ENCODE measurements at places on chromosomes 16 and 17.

- H3K27me3 ChIP-seq: no peaks in the 10 kb centered on the region
- no peak overlapping the region for H3K27ac ChIP-seq
- no peak overlapping the region for H3K4me3 ChIP-seq
- H3K36me3 ChIP-seq: no peaks in the 10 kb centered on the region
- DNase-seq: no peak
Observed at GRCh38 chr17:49640556-49640955, 37.3 kb downstream of the SPOP start.

DNA sequence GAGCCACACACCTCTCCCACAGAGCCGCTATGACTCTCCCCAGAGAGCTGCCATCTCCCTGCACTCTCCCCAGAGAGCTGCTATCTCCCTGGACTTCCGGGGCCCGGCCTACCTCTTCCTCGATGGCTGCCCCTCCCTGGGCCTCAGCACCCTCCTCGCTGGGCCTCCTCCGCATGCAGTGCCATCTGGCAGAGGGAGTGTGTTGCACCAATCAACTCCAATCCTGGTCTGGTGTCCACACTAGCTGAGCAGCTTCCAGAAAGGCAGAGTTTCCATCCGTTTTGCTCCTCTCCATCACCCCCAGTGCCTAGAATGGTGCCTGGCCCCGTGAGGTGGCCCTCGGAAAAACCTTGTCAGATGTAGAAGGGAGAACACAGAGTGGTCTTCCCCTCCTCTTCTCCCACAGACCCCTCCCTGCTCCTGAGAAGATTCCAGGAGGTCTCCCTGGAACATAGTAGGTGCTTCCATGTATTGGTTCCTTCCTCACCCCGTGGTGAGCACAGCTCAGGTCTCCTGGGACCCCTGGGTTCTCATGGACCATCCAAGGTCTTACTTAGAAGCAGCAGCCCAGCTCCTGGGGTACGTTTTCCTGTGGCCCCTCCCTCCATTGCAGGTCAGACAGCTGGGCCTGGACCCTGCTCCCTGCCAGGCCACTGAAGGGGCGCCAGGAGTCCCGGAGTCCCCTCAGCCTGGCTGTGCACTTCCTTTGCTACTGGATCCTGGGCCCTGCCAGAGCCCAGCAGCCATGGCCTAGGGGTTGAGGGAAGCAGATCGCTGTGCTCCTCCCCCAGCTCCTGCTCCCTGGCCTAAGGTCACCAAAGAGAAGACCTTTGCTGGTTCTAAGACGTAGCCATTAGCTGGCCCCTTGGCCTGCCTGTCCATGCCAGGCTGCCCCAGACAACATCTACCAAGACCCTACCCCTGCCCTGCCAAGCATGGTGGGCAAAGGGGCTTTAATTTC is 233.8 kb upstream of the GSE1 start:
- H3K4me1 ChIP-seq: no peaks in the 10 kb centered on the region
- H3K4me3 ChIP-seq: no peak overlapping the region
- H3K27me3 ChIP-seq: no peaks in the 10 kb centered on the region
- H3K27ac ChIP-seq: no peak overlapping the region
- DNase-seq: no peak
- no peaks in the 10 kb centered on the region for H3K36me3 ChIP-seq

DNA sequence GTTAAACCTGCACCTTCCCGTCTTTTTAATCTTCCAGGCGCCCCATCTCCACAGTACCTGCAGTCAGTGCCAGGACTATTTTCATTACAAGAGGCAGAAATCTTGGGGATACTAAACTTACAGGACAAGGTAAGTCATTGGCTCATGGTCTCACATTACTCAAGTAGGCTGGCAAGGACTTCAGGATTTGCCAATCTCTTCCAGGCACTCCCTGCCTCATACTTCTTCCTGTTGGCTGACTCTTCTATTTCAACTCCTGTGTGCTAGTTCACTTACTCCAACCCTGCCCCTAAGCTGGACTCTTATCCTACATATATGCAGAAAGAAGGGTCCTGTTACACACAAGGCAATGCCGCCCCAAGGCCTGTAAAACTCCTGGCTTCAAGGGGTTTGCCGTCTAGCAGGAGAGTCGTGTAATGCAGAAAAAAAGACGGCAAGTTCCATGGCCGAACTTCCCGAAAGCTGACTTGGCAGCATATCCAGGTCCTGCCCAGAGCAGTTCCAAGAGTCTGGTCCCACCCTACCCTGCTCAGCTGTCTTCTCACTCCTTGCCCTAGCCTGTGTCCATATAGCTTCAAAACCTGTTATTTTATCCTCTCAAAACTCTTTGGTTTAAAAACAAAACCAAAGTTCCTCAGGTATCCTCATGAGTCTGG is 14.8 kb downstream of the ERN1 start:
- no peak for DNase-seq
- no peaks in the 10 kb centered on the region for H3K36me3 ChIP-seq
- no peak overlapping the region for H3K27ac ChIP-seq
- peaks cover 7% of the 10 kb centered on the region for H3K4me1 ChIP-seq
- no peaks in the 10 kb centered on the region for H3K27me3 ChIP-seq
- H3K4me3 ChIP-seq: no peak overlapping the region

DNA sequence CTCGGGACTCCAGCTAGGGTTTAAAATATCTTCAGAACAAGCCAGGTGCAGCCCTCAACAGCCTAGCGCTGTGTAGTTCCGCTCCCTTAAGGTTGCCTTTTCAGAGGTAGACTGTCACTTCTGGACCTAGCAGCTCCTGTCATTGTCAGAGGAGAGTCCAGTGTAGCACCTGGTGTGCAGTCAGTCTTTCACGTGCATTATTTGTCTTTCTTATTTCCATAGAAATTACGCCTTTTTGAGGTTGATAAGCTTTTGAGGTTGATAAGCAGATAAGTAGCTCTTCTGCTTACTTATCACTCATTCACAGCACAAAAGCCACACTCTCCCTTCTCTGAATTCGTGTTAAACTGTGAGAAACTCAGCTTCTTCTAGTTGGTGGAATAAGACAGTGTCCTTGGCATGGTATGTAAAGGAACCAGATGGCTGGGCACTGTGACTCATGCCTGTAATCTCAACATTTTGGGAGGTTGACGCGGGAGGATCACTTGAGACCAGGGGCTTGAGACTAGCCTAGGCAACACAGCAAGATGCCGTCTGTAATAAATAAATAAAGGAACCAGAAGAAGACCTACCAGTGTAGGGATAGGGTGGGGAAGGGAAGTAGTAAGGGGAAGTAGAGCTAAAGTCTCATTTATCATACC is 10.2 kb downstream of the EEF2K start:
- H3K27ac ChIP-seq: peak overlapping the region; percentile 50
- H3K36me3 ChIP-seq: no peaks in the 10 kb centered on the region
- no peak overlapping the region for H3K4me3 ChIP-seq
- H3K27me3 ChIP-seq: no peaks in the 10 kb centered on the region

- H3K4me1 ChIP-seq: peaks cover 16% of the 10 kb centered on the region
- H3K4me3 ChIP-seq: no peak overlapping the region
- H3K36me3 ChIP-seq: no peaks in the 10 kb centered on the region
Observed at GRCh38 chr17:66691644-66692420, 143.1 kb upstream of the CACNG5 start.

GRCh38 chr16:25771812-25772568 is 80.2 kb downstream of the HS3ST4 start:
- no peaks in the 10 kb centered on the region for H3K36me3 ChIP-seq
- no peak overlapping the region for H3K4me3 ChIP-seq
- no peak overlapping the region for H3K27ac ChIP-seq

DNA sequence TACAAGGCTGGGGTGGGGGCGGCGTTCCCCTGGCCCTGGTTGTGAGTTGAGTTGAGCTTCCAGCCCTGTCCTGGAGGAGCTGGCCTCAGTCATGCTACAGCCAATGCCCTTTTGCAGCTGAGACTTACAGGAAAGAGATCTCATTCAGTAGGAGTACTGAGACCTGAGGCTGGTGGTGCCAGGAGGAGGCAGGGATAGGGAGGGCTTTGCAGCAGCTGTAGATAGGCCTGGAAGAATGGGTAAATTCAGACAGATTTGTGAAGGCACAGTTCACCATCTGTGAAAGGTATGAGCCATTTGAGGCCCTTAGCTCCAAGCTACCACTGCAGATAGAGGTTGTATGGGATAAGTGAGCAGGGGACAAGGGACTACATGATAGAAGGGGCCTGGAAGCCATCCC is 5.6 kb downstream of the STX4 start:
- no peaks in the 10 kb centered on the region for H3K27me3 ChIP-seq
- no peak overlapping the region for H3K4me3 ChIP-seq
- 0 out of 2 replicates have a peak, but pooled peaks cover 9% of the 10 kb centered on the region for H3K4me1 ChIP-seq
- no peaks in the 10 kb centered on the region for H3K36me3 ChIP-seq
- no peak overlapping the region for H3K27ac ChIP-seq
- DNase-seq: no peak

GRCh38 chr17:61400717-61401388 is 1.2 kb downstream of the TBX2 start:
- no peak overlapping the region for H3K27ac ChIP-seq
- 0 out of 2 replicates have a peak overlapping the region, but pooled peaks have one; percentile 23 for H3K4me3 ChIP-seq
- H3K27me3 ChIP-seq: peaks cover 100% of the 10 kb centered on the region
- H3K4me1 ChIP-seq: peaks cover 21% of the 10 kb centered on the region
- DNase-seq: no peak
- no peaks in the 10 kb centered on the region for H3K36me3 ChIP-seq

GRCh38 chr16:26567356-26567755 is 499.4 kb upstream of the C16orf82 start:
- DNase-seq: no peak
- H3K4me3 ChIP-seq: no peak overlapping the region
- H3K36me3 ChIP-seq: no peaks in the 10 kb centered on the region

- H3K27me3 ChIP-seq: no peaks in the 10 kb centered on the region
- no peak overlapping the region for H3K4me3 ChIP-seq
- DNase-seq: no peak
- H3K4me1 ChIP-seq: no peaks in the 10 kb centered on the region
- no peaks in the 10 kb centered on the region for H3K36me3 ChIP-seq
Observed at GRCh38 chr17:51147650-51148049, 5.7 kb upstream of the NME1 start.

DNA sequence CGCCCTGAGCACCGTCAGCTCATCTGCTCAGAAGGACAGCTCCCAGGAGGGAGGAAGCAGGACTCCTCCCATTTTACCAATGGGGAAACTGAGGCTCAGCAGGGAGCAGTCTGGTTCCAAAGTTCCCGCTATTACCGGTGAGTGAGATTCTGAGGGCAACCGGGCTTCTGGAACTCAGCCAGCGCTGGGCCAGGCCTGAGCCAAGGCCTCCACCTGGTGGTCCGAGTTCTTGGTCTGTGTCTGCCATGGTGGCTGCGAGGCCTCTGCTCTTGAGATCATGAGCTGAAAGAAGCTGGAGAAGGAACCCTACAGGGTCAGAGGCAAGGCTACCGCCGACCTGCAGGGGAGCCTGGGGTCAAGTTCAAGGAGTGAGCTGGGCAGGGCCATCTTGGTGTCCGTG is 110.8 kb upstream of the GSE1 start:
- H3K27me3 ChIP-seq: no peaks in the 10 kb centered on the region
- H3K27ac ChIP-seq: no peak overlapping the region
- DNase-seq: no peak
- no peak overlapping the region for H3K4me3 ChIP-seq

GRCh38 chr16:70589998-70590471 is 56.3 kb upstream of the IL34 start:
- no peak overlapping the region for H3K4me3 ChIP-seq
- no peaks in the 10 kb centered on the region for H3K27me3 ChIP-seq

All from GM23338 (cell line).